ENCODE measurements at places on chromosomes 13 and 19.

- DNase-seq: no peak
Measured at GRCh38 chr19:10363789-10364281, 16.5 kb downstream of the TYK2 start.

DNA sequence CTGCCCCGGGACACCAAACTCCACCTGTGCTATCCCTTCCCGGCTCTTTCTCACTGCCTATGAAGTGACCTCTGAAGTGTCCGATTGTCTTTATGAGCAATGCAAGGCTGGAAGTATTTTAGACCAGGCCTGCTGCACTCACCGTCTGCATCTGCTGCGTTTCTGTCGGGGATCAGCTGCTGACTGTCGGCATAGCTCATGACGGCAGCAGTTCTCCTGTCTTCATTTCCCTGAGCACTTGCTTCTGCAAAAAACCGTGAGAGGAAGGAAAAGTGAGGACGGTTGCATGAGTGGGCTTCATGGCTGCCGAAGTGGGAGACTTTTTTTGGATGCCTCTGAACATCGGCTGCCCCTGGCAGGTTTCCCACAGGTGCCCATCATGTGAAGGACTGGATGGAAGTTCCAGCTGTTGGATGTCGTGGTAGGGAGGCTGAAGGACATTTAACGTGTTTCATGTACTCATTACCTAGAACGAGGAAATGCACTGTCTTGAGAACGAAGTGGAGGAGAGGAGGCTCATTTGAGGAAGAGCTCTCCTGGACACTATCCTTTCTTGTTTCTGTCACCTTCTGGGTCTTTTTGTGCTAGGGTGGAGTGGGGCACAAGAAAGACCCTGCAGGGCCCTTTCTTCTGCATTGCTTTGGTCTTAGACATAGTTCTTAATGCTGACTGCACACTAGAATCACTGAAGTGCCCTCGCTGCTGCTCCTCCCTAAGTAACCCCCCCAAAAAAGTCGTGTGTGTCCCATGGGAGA lies 94.7 kb downstream of the RNASEH2B start:
- no peak for DNase-seq

DNA sequence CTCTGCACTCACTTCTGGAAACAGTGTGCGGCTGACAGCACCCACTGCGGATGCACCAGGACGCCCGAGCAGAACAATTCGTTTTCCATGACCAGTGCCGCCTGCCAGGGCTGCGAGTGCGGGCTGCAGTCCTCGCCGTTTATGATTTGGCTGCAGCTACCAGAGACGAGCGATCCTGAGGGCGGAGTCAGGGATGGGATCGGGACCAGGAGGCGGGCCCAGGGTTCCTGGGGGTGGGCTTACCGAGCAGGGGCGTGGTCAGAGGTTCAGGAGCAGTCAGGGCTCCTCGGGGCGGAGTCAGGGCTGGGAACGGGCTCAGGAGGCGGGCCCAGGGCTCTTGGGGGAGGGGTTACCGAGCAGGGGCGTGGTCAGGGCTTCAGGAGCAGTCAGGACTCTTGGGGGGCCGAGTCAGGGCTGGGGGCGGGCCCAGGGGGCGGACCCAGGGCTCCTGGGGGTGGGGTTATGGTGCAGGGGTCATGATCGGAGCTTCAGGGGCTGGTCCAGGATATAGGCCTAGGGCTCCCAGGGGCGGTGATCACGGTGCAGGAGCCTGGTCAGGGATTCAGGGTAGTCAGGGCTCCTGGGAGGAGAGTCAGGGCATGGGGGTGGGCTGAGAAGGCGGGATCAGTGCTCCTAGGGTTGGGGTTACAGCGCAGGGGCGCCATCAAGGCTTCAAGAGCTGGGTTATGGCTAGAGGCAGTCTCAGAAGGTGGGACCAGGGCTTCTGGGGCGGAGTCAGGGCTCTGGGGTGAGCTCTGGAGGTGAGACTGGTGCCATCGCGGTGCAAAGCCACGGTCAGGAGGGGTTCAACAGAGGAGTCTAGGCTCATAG lies 1.7 kb downstream of the KLK4 start:
- no peak for DNase-seq

DNA sequence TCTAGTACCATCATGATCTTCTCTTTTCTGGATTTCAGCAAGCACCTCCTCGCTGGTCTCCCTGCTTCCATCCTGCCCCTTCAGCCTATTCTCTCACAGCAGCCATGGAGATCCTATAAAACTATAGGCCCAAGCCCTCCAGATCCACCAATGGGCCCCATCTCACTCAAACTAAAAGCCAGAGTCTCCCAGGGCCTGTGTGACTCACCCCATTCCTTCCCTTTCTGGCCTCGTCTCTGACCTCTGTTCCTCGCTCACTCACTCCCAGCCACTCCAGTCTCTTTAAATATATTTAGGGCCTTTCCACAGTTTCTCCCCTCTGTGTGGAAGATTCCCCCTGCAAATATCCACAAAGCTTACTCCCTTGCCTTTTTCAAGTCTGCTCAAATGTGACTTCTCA lies 89.7 kb downstream of the HSPH1 start:
- no peak for DNase-seq

GRCh38 chr19:6997679-6998445 lies 23.4 kb downstream of the MBD3L2B start:
- no peak for DNase-seq

GRCh38 chr19:7874076-7874896 lies at the start of gene PRR36:
PRR36 (minus strand) TSS chr19:7874390; CDS start chr19:7873689, 701 bp downstream.
- DNase-seq: peak; percentile 31

- no peak for DNase-seq
Measured at GRCh38 chr19:42053037-42053935, 16.7 kb downstream of the GRIK5 start.

DNA sequence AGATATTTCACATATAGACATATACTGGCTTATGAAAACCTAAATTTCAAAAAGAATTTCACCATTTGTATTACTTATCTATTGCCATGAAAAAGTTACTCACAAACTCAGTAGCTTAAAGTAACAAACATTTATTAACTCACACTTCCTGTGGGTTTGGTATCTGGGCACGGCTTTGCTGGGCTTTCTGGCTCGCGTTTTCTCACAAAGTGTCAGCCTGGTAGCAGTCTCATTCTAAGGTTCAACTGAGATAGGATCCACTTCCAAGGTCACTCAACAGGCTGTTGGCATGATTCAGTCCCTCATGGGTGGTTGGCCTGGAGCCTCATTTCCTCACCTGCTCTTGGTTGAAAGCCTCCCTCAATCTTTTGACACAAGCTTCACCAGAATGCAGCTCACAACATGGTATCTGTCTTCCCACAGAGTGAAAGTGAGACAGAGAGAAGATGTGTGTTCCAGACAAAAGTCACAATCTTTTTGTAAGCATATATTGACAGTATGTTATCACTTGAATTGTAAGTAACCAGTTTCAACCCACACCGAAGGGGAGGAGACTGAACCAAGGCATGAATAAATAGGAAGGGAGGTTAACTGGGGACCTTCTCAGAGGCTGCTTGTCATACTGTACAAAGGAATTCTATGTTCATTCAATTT lies 1065.8 kb upstream of the SPRY2 start:
- no peak for DNase-seq

DNA sequence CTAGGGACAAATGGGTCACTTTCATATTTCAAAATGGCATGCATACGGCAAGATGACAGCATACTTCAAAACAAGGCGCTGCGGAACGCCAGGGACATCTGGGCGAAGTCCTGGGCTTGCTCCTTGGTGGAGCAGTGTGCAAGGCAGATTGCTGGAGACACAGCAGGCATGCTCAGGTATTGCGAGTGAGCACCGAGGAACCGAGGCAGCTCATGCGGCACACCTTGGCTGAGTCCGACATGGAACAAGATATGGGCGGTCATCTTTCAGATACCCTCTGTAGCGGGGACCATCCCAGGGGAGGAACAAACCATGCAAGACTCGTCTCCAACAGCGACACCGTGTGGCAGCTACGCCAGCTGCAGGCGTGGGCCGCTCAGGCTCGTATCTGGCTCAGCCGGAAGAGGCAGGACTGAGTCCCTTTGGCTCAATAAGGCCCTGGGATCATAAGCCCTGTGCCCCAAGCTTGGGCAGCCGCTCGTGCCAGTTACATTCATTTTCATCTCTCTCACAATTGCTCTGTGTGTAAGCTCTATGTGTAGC lies 112.4 kb downstream of the NUFIP1 start:
- no peak for DNase-seq

GRCh38 chr19:1672038-1672768 lies 19.8 kb upstream of the TCF3 start:
- no peak for DNase-seq

DNA sequence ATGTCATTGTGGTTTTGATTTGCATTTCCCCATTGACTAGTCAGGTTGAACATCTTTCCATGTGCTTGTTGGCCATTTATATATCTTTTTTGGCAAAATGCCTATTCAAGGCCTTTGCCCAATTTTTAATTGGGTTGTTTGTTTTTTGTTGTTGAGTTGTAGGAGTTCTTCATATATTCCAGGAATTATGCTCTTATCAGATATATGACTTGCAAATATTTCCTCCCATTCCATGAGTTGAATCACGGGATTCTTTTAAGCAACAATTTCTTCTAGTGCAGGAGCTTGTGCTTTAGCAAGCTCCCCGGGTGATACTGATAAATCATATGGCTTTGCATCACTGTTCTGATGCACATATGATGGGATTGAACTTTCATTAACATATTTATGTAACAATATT lies 47.0 kb upstream of the FLT1 start:
- no peak for DNase-seq

- no peak for DNase-seq
Measured at GRCh38 chr13:62687732-62688131, 1272.1 kb upstream of the PCDH20 start.

- DNase-seq: no peak
Measured at GRCh38 chr13:98909016-98909415, 68.8 kb downstream of the DOCK9 start.

- DNase-seq: no peak
Measured at GRCh38 chr13:95250961-95251360, 50.3 kb downstream of the ABCC4 start.

DNA sequence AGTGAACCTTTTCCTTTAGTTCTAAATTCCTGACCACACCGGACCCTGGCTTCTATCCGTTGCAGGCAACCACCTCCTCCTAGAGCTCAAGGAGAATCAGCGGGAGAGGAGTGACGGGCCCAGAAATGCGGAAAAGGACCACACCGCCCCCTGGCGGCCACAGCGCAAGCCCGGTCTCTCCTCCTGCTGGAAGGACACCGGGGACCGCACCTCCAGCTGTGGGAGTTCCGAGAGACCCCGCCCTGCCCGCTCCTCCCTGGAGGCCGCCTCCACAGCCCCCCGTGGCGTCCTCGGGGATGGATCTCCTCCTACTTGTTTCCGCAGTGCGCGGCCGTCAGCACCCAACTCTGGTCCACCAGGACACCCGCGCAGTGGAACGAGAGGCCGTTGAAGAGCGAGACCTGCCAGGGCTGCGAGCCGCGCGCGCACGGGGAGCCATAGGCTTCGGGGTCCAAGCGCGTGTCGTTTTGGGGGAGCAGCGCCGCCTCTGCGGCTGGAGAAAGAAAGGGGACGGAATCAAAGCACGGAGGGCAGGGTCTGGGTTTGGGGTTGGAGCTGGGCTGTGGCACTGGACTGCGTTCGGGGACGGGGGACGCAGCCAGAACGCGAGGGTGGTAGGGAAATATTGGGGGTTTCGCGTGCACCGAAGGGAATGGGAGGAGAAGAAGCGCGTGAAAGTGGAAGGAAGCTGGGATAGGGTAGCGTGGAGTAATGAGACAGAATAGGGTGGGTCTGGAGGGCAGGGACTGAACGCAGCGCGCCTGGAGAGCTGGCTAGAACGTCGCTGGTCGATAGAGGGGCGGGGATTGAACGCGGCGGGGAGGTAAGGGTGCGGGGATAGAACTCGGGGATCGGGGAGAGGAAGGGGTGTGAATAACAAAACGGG lies 2.5 kb downstream of the KLK10 start:
- no peak for DNase-seq

GRCh38 chr19:1261798-1262622 lies 7.1 kb upstream of the CIRBP start:
- DNase-seq: no peak

DNA sequence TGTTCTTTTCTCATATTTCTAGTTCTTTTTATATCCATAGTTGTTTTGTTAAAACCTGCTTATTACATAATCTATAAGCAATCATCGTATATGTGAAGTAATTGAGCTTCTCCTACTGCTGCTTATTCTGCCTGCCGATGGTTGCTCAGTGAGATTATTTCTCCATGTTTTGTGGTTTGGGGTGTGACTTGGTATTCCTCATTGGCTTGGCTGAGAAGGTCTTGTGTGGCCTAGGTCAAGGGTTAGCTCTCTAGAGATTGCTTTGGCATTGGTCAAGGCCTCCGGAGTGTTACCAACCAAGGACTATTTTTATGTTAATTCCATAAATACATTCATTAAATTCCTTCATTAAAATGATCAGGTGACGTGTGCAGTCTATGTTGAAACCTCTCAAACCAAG lies 302.8 kb downstream of the MYO16 start:
- DNase-seq: no peak

- DNase-seq: no peak
Measured at GRCh38 chr13:47100214-47100853, 203.5 kb upstream of the HTR2A start.

- DNase-seq: no peak
Measured at GRCh38 chr13:30898678-30899241, 7.3 kb upstream of the MEDAG start.

DNA sequence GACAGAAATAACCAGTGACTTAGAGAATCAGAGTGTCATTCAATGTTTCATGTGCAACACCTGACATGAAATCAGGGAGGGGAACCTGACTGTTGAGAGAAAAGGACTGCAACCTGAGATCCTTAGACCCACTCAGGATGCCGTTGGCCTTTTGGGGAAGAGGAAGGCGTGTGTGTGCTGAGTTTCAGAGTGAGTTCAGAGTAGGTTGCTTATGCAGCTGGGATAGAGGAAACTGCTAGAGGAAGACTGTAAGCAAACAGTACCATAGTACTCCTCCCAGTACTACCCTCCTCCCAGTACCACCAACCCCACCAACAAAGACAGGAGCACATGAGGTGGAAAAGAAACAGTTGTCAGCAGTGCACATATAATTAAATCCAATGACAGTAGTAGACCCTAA lies 63.7 kb downstream of the KL start:
- no peak for DNase-seq

DNA sequence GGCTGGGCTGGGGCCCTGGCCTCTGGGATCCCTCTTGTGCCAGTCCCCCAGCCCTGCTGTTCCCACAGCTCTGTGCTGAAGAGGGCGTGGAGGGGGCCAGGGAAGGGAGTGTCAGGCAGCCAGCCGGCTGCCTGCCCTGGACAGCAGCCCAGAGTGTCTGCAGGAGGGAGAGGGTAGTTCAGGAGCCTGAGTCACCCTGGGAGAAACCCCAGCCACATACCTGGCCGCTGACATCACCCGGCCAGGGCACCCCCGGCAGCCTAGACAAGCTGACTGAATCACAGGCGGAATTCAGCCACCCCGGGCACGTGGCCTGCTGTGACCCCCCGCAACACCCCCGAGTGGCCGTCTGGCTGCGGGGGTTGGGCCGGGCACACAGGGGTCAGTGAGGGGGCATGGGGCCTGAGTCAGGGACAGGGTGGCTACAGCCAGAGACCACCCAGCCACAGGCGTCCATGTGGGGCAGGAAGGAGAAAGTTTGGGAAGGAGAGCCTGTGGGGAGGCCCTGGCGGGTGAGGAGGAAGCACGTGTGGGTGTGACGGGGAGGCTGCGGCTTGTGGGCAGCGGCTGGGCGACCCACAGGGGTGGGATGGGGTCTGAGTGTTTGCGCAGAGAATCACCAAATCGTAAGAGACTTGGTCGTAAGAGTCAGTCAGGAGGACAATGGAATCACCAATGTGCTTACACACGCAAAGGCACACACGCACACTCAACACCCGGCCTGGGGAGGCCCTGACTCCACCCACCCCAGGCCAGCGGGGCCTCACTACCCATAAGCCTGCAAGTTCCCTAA lies 11.9 kb upstream of the FOSB start:
- DNase-seq: no peak

All from NCI-H524 treated with DMSO at 0.1 percent for 48 hours (cell line).